Activated naive CD4-positive, alpha-beta T cell treated with anti-CD3 and anti-CD28 coated beads, Interleukin-2, amount 50 U/mL, for 16 hours (primary cell): ENCODE measurements at places on chromosomes 2 and 18.
A peak's percentile ranks its signal among the peaks of the same experiment; 100 is the strongest.

GRCh38 chr2:27185331-27186026, 26.4 kb upstream of the ATRAID start:
- no peak for DNase-seq

GRCh38 chr18:75135158-75135725, 73.7 kb downstream of the PTGR3 start:
- DNase-seq = no peak

- no peak for DNase-seq
Measured at GRCh38 chr2:152962446-152962845, 244.0 kb downstream of the ARL6IP6 start.

- peak; percentile 42 for DNase-seq
Measured at GRCh38 chr2:8488001-8488738, 193.7 kb upstream of the ID2 start.

- DNase-seq = no peak
Measured at GRCh38 chr2:26892922-26893524, 45.1 kb downstream of the DPYSL5 start.
